Nasal cavity respiratory epithelium epithelial cell of viscerocranial mucosa (primary cell): ENCODE measurements at places on chromosomes 13 and 19. TPM values are rescaled to one million over a fixed set of nuclear protein-coding genes. Genes with fewer than 3 reads are reported as not detected.

The PGLYRP2 gene
- total RNA-seq, result not detected in 2 replicates

The C5AR1 gene
- under 0.01 and 1.5 TPM in 2 replicates for total RNA-seq

The KIR2DL3 gene
- total RNA-seq, result not detected in 2 replicates

The RNF17 gene
- under 0.01 TPM in 1 of 2 replicates, not detected in the other for total RNA-seq

The GPR18 gene
- not detected in 2 replicates for total RNA-seq

The FLT1 gene
- under 0.01 TPM in 1 of 2 replicates, not detected in the other for total RNA-seq
